ENCODE measurements at places on chromosomes 4 and X. TPM values are rescaled to one million over a fixed set of nuclear protein-coding genes. Genes with fewer than 3 reads are reported as not detected.

The ANTXR2 gene
- 57.8 TPM for total RNA-seq

- DNase-seq: no peak
Observed at GRCh38 chrX:122866532-122866931, 317.5 kb upstream of the GRIA3 start.

GRCh38 chrX:16903274-16904022 lies 33.3 kb upstream of the RBBP7 start:
- DNase-seq: no peak

- DNase-seq: peak; percentile 61
Observed at GRCh38 chr4:100095729-100096595, 94.3 kb downstream of the DDIT4L start.

- peak; percentile 54 for DNase-seq
Observed at GRCh38 chrX:51802917-51803688, 59.9 kb downstream of the GSPT2 start.

The HSFX2 gene
- total RNA-seq: not detected

The CXCL8 gene
- 25.6 TPM for total RNA-seq

The SMIM31 gene
- total RNA-seq: 17.3 TPM

DNA sequence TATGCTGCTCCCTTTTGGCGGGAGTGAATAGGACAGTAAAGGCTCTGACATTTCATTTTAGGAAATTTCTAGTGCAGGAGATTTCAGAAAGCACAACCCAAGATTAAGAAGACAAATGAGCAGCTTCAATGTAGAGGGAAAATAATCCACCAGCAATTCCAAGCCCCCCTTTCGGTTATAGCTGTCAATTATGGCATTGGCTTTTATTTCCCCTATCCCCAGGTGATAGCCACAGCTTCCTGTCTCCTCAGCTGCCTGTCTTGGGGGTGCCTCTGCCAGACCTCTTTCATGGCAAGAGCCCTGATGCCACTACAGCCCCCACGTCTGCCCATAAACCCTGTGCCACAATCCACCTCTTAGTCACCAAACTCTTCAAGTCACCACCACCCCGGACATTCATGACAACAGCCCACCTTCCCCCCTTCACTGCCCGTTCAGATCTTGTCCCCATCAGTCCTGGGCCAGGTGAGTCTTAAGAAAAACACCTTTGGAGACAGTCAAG lies 48.4 kb upstream of the CLNK start:
- DNase-seq: peak; percentile 20

- no peak for DNase-seq
Observed at GRCh38 chrX:70240751-70241150, 6.3 kb downstream of the AWAT1 start.

The JADE3 gene
- 19.8 TPM for total RNA-seq

The PCDH7 gene
- total RNA-seq: 4.9 TPM
